ENCODE measurements at places on chromosomes 7 and 10.

- DNase-seq: no peak
These were observed 10.3 kb downstream of the TACC2 start for GRCh38 chr10:121999301-121999700.

GRCh38 chr7:2862831-2863361, 18.8 kb upstream of the GNA12 start:
- no peak for DNase-seq

- DNase-seq: no peak
These were observed 1.7 kb upstream of the SUMF2 start for GRCh38 chr7:56062382-56062781.

- no peak for DNase-seq
These were observed 23.8 kb upstream of the IFIT2 start for GRCh38 chr10:89278034-89278535.

- DNase-seq: no peak
These were observed 193.1 kb downstream of the RNLS start for GRCh38 chr10:88390041-88390440.

DNA sequence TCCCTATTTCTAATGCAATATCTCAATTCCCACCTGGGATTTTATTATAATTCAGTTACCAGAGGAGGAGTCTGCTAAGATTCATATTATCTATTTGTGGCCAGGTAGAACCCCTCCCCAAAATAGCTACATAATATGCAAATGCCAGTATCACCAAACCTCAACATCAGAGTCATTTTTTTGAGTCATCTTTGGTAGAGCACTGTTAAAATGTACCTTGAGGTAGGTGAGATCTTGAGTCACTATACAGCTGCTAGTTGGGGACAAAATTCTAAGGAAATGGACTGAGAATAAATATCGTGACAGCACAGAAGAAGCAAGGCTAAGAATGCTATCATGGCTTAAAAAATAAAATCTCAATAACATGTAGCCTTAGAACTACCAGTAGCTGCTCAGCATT, 4.7 kb upstream of the CRYGN start:
- no peak for DNase-seq

GRCh38 chr7:38142736-38143135, 35.3 kb upstream of the STARD3NL start:
- DNase-seq: no peak

- no peak for DNase-seq
These were observed 113.2 kb downstream of the WDR37 start for GRCh38 chr10:1169186-1169885.

DNA sequence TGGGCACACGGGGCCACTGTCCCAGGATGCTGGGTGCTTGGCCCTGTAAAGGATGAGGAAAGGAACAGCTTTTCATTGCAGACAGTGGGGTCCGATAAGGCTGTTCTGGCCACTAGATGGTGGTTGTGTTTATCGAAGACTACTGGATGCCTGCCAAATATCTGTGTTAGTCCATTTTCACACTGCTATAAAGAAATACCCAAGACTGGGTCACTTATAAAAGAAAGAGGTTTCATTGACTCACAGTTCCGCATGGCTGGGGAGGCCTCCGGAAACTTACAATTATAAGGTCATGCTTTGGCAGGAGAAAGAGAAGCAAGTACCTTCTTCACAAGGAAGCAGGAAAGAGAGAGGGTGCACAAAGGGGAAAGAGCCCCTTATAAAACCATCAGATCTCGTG, 32.2 kb upstream of the GARS1 start:
- DNase-seq: no peak

GRCh38 chr10:37734971-37735370, 122.4 kb downstream of the ZNF248 start:
- DNase-seq: no peak

GRCh38 chr10:7085913-7086589, 324.8 kb downstream of the SFMBT2 start:
- no peak for DNase-seq

- DNase-seq: no peak
These were observed 710 bp downstream of the MRPL43 start for GRCh38 chr10:100986623-100986951.

DNA sequence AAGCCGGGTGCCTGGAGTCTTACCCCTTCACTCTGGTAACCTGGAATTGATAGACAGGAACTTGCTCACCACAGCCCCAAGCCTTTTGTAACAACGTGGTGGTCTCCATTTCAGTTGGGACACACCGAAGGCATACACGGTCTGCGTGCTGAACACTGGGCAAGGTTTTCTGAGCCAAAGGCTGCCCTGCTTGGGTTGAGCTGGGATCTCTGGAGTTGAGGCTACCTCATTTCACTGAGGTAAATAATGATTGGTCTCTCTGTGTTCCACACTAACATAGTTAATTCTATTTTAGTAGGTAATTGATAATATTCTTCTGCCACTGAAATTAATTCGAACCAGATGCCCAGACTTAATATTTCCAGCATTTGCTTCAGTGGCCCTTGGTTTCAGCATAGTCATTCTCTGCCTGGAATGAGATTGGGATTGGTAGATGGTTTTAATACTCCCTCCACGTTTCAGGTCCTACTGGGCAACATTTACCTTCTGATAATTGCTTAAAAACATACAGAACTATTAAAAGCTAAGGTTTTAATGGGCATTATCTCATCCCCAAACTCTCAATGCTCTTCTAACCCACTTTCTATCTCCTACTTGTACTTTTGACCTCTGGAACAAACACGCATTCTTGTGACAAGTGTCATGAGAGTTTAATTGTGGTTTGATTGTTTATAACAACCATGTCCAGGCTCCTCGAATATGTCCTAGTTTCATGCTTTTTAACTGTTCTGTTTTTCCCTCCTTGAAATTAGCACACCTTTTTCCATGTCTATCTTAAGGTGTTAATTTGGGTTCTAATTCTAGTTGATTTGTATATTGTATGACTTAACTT, 202.3 kb upstream of the KLF6 start:
- DNase-seq: no peak

- no peak for DNase-seq
These were observed 43.6 kb downstream of the NKX6-2 start for GRCh38 chr10:132742167-132742836.
